ENCODE measurements at places on chromosomes 11 and 22.
A peak's percentile ranks its signal among the peaks of the same experiment; 100 is the strongest.

DNA sequence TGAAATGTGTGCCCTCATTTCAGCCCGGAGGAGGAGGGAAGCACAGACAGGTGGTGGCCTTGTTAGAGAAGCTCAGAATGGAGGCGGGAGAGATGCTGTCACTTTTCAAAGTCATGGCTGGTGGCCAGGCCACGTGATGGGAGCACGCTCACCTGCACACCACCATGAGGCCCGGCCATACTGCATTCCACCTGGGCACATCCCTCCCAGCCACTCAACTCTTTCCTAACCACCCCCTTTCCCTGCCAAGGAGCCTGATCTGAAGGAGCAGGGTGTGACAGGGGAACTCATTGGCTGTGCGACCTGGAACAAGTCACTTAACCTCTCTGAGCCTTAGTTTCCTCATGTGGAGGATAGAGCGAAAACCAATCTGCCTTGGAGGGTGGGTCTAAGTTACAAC is 364.5 kb downstream of the CTTN start:
- no peak for DNase-seq

GRCh38 chr11:1051356-1052132 is 15.0 kb upstream of the MUC6 start:
- no peak for DNase-seq

- DNase-seq = no peak
Observed at GRCh38 chr22:22891139-22891621, 3.6 kb downstream of the IGLL5 start.

GRCh38 chr22:32848226-32848625 is 46.7 kb downstream of the TIMP3 start:
- no peak for DNase-seq

GRCh38 chr22:46237453-46238124 is 12.5 kb downstream of the CDPF1 start:
- DNase-seq = no peak

GRCh38 chr22:36213586-36213985 is 12.0 kb upstream of the APOL4 start:
- no peak for DNase-seq

DNA sequence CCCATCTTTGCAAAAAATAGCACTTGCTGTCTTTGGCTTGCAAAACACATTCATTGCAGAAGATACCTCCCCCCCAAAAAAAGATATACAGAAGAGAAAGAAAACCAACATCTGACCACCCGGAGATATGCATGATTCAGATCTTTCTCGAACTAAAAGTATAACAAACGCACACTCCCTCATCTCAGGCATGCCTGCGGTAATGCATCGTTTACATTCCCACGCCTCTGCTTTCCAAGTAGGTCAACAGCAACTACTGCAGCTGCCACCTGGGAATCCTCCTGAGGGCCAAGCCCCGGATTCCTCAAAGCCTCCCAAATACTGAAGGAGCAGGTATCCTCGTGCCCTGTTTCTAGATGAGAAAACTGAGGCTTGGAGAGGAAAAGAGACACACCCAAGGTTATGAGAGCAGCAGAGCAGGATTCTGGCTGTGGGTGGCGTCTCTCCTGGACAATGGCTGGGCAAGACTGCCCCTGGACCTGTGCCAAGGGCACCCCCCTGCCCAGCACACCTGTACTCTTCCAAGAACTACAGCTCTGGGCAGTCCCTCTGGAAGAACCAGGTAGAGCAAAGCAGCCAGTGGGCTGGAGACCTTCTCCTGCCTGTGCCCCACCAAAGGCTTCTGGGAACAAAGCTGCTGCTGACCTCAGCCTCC is 38.1 kb downstream of the NUP50 start:
- DNase-seq = peak; percentile 98

DNA sequence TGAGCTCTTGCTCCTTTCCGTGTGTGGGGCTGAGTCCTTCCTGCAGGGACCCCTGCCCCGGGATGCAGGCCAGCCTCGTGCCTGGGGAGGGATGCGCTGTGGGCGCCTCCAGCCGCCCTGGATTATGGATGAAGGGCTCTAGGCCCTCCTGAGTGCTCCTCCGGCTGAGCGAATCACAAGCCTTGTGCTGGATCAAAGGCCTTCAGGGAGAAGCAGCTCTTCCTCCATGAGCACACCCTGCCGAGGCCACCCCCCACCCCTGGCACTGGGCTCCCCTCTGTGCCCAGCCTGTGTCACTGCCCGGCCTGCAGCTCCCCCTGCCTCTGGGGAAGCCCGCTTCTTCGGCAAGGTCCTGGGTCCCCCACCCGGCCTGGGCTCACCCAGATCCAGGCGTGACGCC is 43.8 kb downstream of the BRSK2 start:
- no peak for DNase-seq

DNA sequence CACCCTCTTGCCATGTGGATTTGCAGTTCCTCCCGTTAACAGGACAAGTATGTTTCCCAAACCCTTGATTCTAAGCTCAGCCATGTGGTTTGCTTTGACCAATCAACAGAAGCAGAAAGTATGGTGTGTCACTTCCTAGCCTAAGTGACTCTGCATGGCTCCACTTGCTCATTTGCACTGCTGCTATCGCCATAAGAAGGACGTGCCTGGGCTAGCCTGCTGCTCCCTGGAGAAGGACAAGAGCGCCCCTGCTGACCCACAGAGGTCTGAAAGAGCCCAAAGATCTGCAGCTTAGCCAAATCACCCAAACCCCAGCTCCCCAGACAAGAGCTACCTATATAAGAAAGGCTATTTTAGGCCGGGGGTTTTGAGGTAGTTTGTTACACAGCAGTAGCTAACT is 18.0 kb downstream of the TBRG1 start:
- DNase-seq = no peak

DNA sequence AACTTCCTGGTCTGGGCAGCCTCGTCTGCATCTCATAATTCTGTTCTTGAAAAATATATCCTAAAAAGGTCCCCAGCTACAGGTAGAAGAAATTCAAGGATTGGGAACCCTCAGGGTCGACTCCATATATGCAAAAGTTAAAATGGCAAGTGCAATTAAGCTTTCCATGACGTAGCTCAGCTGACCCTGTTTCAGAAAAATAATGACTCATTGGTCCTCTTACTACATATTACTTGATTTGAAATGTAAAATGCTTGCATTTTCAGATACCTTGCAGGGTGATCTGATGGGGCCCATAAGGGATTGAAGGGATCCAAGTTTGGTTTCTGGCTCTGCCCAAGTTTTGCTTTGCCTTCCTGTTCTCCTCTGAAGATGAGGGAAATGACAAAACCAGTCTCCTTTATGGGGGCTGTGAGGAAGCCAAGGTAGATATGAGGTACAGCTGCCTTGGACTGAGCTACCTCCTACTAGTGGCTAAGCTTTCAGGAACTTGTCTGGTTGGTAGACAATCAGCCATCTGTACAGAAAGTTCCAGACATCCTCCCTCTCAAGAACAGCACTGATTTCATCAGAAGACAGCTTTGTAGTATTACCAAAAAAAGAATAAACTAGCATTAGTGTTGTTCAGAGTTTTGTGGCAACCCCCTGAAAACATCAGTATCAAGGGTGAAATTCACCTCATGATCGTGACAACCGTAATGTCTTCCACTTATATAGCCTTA is 177.3 kb downstream of the DBX1 start:
- DNase-seq = no peak

DNA sequence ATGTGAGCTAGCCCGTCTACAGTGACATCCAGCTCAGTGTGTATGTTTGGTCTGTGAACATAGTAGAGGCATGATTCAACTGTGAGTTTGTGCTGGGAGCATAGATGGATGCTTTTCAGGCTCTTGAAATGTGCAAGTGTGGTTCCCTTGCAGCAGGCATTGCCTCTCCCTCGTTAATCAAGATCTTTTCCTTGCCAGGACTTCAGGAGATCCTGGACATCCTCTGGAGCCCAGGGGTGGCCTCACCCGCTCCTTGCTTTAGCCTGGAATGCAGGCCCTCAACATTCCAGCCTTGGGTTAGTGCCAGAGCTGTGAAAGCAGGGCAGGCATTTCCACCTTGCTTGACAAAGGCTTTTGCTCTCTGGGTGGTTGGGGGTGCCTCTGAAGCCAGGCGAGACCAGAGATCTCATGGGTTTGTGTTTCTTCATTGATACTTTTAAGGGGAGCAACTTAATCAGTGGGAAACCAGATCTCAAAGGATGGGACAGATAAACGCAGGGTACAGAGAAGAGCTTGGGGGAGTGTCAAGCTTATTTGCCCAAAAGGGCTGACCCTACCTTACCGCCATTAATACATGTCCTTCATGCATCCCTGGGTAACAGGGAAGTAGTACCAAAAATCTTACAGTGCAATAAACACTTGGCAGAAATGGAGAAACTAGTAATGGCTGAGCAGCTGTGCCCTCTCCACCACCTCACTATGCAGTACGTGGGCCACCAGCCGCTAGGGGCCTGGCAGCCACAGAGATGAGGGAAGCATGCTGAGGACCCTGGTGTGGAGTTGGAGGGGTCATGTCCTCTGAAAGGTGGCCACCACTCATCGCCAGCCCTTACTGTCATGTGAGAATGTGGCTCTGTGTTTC is 72.1 kb downstream of the PTPRJ start:
- no peak for DNase-seq

GRCh38 chr11:83726316-83726715 is 440.1 kb upstream of the CCDC90B start:
- no peak for DNase-seq

- DNase-seq = no peak
Observed at GRCh38 chr22:17754233-17754925, 19.9 kb downstream of the BID start.

- no peak for DNase-seq
Observed at GRCh38 chr22:17237038-17237668, 17.9 kb upstream of the ADA2 start.

- DNase-seq = peak; percentile 53
Observed at GRCh38 chr11:44899959-44900358, 50.7 kb downstream of the TP53I11 start.

- DNase-seq = no peak
Observed at GRCh38 chr22:30770716-30771115, 76.0 kb downstream of the OSBP2 start.

DNA sequence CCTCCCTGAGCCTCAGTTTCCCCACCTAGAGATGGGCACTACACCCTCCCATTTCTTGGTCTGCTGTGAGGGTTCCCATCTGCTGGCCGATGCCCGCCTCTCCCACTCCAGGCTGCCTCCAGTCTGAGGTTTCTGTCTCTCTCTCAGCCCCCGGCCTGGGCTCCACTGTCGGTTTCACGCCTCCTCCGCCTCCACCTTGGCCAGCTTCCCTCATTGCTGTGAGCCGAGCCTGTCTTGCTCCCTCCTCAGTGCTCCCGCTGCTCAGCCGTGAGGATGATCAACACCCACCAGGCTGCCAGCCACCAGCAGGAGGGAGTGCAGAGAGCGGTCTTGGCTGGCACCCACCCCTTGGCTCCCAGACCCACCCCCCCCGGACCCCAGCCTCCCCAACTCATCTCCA is 61.0 kb downstream of the CYTH4 start:
- DNase-seq = no peak

GRCh38 chr22:26589367-26589844 is 526 bp downstream of the TPST2 start:
- DNase-seq = no peak

DNA sequence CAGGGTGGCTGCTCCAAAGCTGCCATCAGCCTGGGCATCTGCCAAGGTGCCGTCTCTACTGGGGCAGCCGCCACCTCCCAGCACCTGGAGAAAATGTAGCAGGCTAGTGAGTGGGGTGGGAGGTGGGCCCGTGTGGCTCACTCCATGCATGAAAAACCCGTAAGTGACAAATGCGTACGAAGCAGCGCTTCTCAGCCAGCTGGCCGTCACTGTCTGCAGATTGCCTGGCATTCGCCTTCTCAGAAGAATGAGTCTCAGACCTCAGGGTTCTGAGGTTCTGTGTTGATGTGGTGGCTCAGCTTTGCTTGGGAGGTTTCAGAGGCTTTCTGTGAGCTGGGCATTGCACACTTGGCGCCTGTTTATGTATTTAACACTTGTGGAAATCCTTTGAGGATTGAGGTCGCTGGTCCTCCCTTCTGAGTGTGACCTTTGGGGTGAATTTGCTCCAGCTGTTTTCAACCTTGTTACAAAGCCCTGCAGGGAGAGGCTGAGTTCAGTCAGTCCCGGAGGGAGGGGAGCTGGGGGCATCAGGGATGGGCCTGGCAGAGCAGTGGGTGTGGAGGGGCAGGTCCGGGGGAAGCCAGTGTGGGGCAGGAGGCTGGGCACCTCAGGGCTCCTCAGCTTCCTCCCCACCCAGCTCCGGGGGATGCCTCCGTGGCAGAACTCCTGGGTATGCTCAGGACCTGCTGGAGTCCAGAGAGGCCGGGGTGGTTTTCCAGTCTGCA is 977.0 kb downstream of the TBC1D22A start:
- DNase-seq = no peak

- no peak for DNase-seq
Observed at GRCh38 chr11:42161886-42162285, 702.4 kb upstream of the LRRC4C start.

DNA sequence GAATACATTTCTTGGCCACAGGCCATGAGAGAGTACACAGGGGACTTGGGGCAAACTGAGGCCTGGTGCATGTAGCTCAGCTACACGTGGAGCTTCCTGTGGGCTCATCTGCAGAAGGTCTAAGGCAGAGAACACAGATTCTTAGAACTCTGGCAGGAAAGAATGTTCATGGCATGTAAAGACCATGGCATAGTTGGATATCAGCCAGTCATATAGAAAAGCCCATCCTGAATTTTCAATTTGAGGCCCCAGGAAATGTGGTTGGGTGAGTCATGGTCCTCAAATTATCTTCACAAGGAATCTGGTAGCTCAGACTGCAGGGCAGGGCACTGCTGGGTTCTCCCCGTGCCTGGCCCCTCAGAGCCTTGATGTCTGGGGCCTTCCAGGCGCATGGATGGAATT is 13.7 kb upstream of the ST3GAL4 start:
- peak; percentile 75 for DNase-seq

DNA sequence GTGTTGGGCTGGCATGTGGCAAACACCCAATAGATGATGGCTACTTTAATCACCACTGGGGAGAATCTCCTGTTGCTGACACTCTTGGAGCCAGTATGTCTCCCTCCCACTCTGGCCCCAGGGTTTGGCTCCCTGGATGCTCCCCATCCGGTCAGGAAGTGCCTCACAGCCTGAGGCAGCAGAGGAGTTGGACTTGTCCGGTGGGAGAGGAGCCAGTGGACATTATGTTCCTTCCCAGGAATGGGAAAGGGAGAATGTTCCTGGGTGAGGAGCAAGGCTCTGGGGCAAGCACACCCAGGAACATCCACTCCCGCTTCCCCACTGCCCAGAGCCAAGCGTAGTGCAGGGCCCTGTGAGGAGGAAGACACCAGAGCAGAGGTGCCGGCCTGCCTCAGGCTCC is 84.6 kb upstream of the NAV2 start:
- no peak for DNase-seq

All from H4 (cell line).